ENCODE measurements at places on chromosomes 6 and 20.

DNA sequence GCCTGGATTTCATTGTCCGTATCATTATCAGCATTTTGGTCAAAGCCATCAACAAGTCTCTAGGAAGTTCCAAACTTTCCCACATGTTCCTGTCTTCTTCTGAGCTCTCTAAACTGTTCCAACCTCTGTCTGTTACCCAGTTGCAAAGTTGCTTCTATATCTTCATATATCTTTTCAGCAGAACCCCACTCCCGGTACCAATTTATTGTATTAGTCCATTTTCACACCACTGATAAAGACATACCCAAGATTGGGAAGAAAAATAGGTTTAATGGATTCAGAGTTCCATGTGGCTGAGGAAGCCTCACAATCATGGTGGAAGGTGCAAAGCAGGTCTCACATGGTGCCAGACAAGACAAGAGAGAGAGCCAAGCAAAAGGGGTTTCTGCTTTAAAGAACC lies 293.2 kb downstream of the EPM2A start:
- no peak for DNase-seq

- no peak for DNase-seq
These were observed 47.2 kb upstream of the CCN2 start for GRCh38 chr6:131998255-131998982.

- DNase-seq, result no peak
These were observed 509.6 kb downstream of the PRKN start for GRCh38 chr6:162217811-162218493.

DNA sequence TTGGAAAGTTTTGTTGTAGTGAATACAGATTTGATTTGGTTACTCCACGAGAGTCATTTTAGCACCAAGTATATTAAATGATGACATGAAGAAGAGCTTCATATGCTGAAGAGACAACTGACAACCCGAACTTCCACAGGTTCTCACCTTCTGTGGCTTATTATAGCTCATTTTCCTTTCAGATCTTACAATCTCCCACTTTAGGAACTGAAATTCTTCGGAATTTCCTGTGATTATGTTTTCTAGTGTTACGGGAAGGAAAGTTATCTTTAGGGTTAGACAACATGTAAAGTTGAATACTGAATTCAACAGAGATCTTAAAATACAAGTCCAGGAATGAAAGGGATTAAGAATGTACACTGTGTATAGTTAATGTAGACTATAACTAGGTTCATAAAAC lies 49.6 kb upstream of the TXNDC5 start:
- no peak for DNase-seq

GRCh38 chr20:6636209-6637159 lies 131.0 kb upstream of the BMP2 start:
- peak; percentile 16 for DNase-seq

DNA sequence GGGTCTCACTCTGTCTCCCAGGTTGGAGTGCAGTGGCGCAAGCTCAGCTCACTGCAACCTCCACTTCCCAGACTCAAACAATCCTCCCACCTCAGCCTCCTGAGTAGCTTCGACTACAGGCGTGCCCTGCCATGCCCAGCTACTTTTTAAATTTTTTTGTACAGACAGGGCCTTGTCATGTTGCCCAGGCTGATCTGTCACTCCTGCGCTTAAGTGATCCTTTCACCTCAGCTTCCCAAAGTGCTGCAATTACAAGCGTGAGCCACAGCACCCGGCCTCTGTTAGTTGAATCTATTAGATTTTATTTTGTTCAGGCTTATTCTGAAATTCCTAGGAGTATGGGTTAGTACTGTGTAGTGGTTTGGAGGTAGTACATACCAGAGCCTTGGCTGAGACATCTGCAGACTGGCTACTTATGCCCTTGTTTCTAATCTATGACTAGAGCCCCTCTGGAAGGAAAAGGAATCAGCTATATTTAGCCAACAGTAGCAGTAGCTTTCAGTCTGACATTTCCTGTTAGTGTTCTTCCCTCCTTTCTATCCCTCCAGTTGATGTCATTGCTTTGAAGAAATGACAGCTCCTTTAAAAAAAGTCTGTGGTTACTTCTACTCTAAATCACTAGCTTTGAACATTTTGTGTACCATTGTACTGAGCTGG lies 74.4 kb downstream of the ITCH start:
- DNase-seq, result no peak

- DNase-seq, result no peak
These were observed 132.0 kb downstream of the LAMP5 start for GRCh38 chr20:9646375-9646774.

- DNase-seq, result no peak
These were observed 91.8 kb downstream of the CAP2 start for GRCh38 chr6:17485181-17485580.

DNA sequence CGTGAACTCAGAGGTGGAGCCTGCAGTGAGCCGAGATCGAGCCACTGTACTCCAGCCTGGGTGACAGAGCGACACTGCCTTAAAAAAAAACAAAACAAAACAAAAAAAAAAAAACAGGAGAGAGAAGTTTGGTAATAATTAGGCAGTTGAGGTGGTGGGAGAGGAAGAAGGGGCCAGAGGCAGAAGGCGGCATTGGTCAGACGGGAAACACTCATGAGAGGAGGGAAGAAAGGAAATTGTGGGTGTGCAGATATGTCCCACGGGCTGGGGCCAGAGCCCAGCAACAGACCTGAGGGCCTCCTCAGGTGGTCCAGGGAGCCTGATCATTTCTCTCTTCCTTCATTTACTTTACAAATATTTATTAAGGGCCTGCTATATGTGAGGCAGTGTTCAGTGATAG lies 20.0 kb downstream of the SULF2 start:
- DNase-seq, result no peak

DNA sequence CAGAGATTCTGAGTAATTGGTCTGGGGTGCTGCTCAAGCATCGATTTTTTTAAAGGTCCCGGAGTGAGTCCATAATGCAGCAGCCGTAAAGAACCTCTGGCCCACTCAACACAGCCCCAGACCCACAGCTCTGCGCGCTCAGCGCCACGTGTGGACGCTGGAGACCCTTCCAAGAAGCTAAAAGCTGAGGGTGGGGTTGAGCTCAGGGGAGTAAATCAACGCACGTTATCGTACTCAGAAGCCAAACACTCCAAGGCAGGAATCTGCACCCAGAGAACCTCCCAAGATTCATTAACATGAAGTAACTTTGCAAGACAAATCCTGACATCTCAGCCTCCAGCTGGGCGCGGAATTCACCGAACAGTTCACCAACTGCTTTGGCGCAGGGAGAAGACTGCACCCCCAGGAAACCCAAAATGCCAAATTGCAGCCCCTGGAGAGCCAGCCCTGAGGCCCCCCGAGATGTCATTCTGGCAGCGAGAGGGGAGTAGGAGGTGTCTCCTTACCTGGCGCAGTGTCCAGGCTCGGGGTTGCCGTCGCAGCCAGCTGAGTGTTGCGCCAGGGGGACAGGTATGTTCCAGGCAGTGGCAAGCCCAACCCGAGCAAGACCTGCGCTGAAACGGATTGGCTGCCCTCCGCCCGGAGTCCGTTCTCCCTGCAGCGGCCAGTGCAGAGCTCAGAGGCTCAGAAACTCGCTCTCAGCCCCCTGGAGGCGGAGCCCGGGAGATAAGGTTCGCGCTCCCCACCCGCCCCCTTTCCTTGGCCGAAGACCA lies at the start of gene COL21A1:
Gene COL21A1 (minus strand): TSS at position 700 of the 773 bp plus-strand sequence. CDS start 64,962 bp downstream, outside the sequence.
- no peak for DNase-seq

GRCh38 chr6:152642578-152643375 lies 5.6 kb upstream of the SYNE1 start:
- DNase-seq, result peak; percentile 89

DNA sequence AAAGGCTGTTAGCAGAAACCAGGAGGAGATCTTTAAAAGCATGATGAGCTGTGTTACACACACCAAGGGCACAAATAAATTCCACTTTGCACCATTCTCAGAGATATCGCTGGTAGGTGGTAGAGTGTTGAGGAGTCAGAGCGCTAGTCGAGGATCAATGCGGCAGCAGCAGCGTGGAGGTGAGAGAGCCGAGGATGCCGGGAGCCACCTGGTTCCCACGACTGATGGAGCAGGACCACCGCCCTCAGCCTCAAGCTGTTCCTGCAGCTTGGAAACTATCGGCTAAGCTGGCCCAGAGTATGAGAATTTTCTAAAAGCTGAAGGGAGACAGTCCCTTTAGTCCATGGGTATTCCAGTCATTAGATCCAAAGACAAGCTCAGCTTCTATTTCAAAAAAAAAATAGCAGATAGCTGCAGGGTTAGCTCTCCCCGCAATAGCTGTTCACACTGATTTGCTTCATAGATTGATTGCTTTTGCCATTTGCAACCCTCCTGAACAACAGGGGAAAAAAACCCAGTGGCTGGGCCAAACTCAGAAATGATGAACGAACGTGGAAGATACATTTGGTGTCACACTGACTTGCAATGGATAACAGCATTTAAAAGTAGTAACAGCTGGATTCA lies 106.2 kb downstream of the LCA5 start:
- DNase-seq, result no peak

GRCh38 chr20:17871886-17872285 lies 96.7 kb downstream of the SNX5 start:
- DNase-seq, result no peak

- DNase-seq, result no peak
These were observed 56.8 kb downstream of the MYH7B start for GRCh38 chr20:35012227-35013069.

DNA sequence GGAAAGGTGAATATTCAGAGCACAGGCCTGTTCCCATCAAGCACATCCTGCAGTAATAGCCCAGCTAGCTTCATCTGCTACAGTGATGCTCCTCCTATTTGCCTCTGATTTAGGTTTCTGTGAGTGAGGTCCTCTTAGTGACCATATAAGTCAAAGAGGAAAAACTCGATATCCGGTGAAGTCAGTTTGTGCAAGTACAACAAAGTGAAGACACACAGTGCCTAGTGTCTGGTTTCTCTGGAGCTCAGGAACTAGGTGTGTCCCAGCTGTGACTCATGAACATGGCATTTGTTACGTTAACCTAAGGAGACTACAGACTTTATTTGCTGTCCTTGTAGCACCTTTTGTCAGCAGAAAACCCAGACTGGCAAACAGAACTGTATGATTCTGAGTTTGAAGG lies 33.9 kb downstream of the EDN1 start:
- no peak for DNase-seq

DNA sequence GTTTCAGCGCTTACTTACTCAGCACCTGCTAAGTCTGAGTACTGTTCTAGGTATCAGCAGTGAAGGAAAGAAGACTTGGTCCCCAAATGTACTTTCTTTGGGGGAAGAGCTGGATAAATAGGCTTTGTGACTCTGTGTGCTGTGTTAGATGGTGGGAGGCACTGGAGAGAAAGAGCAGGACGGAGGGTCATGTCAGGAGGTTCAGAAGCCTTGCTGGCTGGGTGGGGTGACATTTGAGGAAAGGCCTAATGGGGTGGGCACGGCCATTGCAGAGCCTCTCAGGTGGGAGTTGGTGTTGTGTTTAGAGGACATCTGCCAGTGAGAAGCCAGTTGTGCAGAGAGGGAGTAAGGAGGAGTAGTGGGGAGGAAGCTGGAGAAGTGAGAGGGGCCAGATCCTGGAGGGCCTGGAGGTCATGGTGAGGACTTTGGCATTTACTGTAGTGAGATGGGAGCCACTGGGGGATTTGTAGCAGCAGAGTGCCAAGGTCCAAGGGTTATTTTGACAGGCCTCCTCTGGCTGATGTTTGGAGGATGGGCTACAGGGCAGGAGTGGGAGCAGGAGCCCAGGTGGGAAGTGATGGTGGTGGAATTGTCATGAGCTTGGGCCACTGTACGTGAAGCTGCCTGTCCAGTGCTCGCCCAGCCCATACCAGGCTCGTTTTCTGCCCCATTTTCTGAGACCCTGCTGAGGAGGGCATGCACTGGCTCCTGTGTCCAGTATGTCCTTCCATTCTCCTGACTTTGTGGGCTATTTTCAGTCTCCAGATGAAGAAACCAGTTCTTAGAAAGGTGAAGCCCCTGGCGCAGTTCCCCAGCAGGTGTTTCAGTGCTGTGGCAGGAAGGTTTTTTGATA lies 886 bp downstream of the SDCBP2 start:
- DNase-seq, result no peak

GRCh38 chr6:2950713-2951112 lies 20.7 kb downstream of the SERPINB6 start:
- no peak for DNase-seq

DNA sequence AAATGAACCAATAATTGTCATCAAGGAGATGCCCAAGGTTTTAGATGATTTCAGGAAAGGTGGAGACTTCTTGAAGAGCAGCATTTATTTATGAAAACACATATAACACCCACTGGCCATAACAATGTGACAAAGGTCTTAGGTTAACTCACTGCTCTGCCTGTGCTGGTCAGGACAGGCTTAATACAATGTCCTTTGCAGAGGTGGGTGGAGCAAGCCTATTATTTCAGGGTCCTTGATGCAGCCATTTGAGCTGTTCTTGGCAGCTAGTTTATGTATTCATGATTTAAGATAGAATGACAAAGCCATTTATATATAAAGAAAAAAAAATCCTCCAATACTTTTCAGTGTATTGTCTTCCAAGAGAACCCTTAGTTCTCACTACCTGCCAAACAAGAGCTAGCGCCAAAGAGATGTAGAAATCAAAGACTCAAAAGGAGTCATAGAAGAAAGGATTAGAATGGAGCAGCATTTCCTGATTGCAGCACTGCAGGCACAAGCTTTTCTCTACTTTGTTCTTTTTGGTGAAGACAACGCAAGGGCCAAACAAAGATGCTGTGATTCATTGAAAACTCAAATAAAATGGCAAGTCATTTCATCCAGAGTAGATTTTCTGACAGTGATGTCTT lies 124.3 kb upstream of the TSHZ2 start:
- no peak for DNase-seq

GRCh38 chr20:17875106-17875980 lies 93.3 kb downstream of the SNX5 start:
- DNase-seq, result no peak

DNA sequence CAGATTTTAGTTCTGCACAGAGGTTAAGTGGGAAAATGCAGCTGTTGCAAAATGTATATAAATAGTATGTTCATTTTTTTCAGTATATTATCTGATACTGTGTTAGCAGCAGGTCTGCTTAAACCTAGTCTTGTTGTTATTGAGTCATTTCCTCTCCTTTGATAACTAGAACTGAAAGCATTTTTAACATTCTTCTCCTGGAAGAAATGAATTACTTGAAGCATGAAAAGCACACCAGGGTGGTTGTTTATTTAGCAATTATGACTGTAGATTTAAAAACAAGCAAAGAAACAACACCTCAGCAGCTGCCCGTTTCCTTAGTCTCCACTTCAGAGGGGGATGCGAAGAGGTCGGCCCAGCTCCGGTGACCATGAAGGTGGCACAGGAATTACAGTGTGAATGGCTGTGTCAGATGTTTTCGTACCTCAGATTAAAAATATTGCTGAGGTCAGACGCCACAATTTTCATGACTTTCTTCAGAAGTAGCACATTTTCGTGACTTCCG lies 53.5 kb downstream of the GOPC start:
- peak; percentile 37 for DNase-seq

GRCh38 chr6:151388236-151388635 lies 3.1 kb downstream of the ZBTB2 start:
- no peak for DNase-seq

- no peak for DNase-seq
These were observed 10.2 kb downstream of the SYNDIG1 start for GRCh38 chr20:24479595-24479994.

DNA sequence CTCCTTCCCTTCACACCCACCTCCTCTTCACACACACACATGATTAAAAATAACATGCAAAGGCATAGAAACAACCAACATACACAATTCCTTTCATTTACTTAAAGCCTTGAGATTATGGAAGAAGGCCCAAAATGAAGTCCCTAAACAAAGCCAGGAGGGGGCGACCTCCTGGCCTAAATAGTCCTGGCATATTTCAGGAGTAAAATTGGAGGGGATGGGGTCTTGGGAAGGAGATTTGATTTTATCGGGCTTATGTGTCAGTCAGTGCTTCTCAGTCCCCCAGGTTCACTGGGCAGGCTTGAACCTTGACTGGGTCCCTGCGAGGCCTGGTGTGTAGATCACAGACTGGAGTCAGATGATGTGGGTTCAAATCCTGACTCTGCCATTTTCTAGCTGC lies 266.4 kb downstream of the SAMD5 start:
- no peak for DNase-seq
